ENCODE measurements at places on chromosomes 12 and 14.

DNA sequence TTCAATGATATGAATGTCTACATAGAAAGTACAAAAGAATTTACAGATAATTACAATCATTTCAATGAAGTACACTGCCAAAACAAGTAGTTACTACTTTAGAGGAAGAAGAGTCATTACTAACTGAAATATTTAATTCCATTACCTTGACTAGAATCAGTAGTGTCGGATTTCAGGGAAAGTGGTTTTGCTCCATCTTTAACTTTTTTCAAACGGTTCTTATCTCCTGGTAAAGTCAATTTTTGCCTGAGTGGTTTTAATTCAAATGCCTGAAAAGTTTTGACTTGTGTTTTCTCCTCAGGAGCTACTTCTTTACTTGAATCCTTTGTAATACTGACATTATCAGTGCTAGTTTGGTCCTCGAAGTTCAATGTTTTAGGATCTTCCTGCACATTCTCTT lies 6.9 kb downstream of the ZFC3H1 start:
- no peak for DNase-seq

GRCh38 chr12:122423258-122424165 lies 1.0 kb upstream of the CLIP1 start:
- DNase-seq, result no peak

DNA sequence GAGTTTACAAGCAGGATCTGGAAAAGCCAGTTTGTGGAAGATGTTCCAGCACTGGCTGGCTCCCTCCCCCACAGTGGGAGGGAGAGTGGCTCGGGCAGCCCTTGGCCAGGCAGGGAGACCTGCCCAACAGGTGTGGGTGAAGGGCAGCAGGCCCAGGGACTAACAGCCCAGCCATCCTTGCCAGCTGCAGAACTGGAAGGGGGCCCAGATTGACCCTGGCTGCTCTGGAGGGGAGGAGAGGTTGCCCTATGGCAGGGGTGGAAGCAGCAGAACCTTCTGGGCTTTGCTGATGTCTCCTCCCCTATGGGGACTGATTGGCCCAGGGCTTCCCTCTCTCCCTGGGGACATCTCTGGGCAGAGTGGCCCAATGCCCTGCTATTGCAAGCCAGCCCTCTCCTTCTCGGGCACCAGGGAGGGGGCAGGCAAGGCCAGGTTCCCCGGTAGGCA lies 20.5 kb downstream of the IRF2BPL start:
- no peak for DNase-seq

DNA sequence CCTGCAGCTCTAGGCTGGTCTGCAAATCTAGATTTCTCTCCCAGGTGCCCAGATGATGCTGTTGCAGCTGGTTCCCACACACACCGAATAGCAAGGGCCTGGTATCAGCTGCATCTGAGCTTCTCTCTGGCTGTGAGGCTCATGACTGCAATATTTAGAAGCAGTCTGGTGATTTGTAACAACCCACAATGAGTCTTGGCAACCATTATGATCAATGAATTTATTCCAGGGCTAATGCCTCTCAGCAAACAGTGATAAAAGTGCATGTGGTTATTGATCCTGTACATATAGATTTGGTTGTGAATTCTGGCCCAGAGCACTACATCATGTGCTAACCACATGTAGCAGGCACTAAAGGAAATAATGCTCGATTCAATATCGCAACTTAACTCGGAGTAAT lies 114.3 kb downstream of the ASCL4 start:
- no peak for DNase-seq

DNA sequence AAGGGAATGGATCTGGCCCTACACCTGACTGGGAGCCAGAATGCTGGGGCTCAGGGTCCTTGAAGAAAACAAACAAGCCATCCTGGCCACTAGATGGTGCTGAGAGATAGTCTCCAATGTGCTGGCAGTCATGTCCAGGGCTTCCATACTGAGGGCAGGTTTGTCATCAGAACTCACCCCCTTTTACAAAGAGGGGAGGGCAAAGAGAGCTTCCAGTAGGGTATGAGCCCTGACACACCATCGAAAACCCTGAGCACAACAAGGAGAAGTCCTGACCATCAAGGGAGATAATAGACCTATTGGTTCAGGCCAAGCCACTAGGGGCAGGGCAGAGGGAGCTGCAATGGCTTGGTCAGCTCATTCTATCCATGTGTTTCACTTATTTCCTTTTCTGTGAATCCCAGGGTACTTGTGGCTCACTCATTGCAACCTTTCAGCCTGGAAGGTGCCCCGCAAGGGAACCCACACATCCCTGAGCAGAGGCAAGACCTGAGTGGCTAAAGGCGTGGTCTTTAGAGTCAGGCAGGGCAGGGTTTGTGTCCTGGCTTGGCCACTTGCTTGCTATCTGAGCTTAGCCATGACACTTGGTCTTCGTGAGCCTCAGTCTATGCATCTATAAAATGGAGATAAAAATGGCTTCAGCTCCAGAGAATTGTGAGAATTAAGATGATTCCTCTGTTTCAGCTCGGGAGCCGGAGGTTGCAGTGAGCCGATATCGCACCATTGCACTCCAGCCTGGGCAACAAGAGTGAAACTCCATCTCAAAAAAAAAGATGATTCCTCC lies 6.2 kb upstream of the PLEKHH1 start:
- DNase-seq, result peak; percentile 63

DNA sequence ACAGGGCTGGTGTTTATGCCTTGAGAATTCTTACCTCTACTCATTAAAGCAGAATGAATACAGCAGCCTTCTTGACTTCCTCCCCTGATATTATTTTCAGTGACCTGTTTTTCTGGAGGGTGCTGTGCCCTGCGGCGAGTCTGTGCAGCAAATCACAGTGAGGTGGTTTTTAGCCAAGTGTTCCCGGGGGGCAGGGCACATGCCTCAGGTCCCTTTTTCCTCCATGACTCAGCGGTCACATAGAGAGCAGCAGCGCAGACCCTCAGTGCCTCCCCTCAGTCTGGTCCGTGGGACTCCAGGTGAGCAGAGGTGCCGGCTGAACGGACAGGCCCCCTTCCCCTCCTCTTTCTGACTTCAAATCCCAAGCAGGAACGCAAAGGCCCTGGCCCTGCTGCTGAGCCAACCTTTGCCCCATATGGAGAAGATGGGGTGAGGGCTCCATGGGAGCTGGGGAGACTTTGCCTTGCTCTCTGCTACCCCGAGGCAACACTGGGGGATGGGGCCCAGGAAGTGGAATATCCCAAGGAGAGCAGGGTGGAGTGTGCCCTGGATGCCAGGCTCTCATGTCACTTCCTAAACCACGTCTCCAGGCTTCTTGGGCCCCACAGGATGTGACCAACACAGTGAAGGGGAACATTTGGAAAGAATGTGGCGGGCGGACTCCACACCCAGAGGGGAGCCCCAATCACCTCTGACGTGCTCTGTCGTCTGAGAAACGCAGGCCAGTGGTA lies 90.0 kb downstream of the DHRS2 start:
- no peak for DNase-seq

All from HEK293T (cell line).